Activated CD4-positive, alpha-beta T cell treated with anti-CD3 and anti-CD28 coated beads for 1 hour (primary cell): ENCODE measurements at places on chromosomes 3 and 15.

GRCh38 chr3:48404440-48405342, 25.2 kb downstream of the PLXNB1 start:
- DNase-seq = peak; percentile 3

DNA sequence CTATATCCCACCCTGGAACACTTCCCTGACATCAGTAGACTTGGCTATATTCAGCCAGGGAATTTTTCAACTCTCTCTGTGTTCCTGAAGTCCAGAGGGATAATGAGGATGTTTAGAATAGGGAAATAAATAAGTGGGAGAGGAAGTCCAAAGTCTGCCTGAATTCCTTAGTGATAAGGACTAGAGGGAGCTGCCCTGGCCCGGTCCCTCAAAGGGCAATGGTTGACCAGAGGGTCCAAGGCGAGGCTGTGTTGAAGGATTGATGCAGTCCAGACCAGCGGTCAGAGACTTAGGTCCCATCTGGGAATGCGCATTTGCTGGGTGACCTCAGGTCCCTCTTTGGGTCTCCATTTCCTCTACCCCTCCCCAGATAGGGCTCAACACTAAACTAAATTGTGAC, 7.9 kb downstream of the VIPR1 start:
- DNase-seq = no peak

- DNase-seq = no peak
Measured at GRCh38 chr3:121649645-121650044, 11.1 kb downstream of the HCLS1 start.

- no peak for DNase-seq
Measured at GRCh38 chr3:47003056-47003410, 23.6 kb downstream of the NBEAL2 start.

- DNase-seq = no peak
Measured at GRCh38 chr15:38876211-38876610, 311.6 kb upstream of the RASGRP1 start.

GRCh38 chr3:104385421-104385820, 981.3 kb upstream of the ALCAM start:
- no peak for DNase-seq

DNA sequence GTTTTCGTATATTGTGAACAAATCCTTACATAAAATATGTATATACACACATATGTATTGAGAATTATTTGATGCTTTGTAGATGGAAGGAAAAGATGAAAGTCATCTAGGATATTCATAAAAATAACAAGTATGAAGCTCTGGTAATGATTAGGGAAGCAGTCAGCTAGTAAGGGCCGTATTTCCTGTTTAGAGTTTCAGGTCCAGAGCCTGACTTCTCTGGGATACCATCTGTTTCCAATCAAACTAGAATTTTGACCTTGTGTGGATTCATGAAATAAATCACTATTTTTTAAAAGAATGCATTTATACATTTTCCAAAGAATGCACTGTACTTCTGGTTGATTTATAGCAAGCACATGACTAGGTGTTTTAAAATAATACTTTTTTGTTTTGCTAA, 156.1 kb upstream of the CGNL1 start:
- no peak for DNase-seq

- DNase-seq = no peak
Measured at GRCh38 chr3:140470962-140471361, 206.9 kb upstream of the TRIM42 start.

GRCh38 chr3:171262431-171262830, 197.8 kb downstream of the TNIK start:
- DNase-seq = no peak

- DNase-seq = no peak
Measured at GRCh38 chr3:29181149-29181780, 99.6 kb upstream of the RBMS3 start.

DNA sequence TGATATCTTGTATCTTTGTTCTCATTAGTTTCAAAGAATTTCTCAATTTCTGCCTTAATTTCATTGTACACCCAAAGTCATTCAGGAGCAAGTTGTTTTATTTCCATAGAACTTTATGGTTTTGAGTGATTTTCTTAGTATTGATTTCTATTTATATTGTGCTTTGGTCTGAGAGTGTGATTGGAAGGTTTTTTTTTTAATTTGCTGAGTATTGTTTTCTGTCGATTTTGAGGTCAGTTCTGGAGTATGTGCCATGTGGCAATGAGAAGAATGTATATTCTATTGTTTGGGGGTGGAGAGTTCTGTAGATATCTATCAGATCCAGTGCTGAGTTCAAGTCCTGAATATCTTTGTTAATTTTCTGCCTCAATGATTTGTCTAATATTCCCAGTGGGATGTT, 138.4 kb downstream of the MOBP start:
- DNase-seq = no peak

DNA sequence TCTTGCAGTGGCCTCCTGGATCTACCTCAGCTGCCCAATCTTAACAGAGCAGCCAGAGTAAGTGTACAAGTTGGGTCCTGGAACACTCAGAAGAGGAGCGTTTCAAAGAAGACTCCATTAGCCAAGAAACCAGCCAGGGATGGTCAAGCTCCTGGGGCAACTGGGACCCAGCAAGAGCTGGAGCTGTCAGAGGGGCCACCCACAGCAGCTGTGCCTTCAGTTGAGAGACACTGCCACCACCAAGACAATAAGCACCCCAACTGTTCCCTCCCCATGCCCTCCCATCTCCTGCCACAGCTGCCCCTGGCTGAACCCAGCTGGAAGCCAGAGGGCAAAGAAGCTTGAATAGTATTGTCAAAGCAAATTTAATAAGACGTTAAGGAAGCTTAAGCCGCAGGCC, 110.6 kb upstream of the TLE3 start:
- DNase-seq = no peak

GRCh38 chr15:92346063-92346462, 47.6 kb upstream of the ST8SIA2 start:
- no peak for DNase-seq

DNA sequence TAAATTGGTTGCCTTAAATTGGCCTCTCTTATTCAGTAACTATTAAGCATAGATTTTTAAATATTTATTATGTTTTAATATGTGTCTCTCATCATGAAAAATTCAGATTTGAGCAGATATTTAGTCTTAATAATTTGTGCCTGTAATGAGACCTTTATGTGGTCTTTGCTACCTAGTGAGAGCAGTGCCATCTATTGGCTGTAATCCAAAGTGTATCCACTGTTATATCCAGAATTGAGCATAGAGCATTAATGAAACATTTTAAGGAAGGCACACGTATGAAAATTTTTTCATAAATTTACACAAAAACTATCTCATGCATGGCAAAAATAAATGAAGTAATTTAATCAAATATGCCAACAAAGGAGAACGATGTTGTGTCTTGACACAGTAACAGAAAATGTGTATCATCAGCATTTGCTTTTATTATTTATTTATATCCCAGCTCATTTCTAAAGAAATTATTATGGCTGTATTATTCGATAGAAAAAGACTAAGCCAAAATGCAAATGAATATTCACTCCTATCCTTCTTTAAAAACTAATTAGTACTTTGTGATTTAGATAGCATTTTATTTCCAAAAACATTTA, 203.5 kb downstream of the RSRC1 start:
- DNase-seq = no peak

DNA sequence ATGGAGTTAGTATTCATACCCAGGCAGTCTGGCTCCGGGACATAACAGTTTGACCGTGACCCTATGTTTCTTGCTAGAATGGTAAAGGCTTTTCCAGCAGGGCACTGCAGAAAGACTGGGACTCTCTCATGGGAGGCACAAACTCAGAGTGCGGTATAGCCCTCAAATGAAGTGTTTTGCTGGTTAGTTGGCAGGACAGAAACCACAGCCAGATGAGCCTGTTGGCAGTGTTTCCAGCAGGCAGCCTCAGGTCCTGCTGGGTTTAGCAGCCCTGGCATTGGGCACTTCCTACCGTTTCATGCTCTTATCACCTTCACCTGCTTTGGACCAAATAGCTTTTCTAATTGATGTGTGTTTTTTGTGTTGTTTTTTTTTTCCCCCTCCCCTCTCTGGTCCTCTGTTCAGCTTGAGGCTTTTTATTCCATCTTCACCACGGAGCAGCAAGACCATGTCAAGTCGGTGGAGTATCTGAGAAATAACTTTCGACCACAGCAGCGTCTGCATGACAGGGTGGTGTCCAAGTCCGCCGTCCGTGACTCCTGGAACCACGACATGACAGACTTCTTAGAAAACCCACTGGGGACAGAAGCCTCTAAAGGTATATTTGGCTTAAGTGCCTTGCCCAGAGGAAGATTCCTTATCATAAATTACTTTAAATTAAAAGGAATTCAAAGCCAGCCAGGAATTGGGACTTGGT, 205.6 kb downstream of the FEZF2 start:
- no peak for DNase-seq

DNA sequence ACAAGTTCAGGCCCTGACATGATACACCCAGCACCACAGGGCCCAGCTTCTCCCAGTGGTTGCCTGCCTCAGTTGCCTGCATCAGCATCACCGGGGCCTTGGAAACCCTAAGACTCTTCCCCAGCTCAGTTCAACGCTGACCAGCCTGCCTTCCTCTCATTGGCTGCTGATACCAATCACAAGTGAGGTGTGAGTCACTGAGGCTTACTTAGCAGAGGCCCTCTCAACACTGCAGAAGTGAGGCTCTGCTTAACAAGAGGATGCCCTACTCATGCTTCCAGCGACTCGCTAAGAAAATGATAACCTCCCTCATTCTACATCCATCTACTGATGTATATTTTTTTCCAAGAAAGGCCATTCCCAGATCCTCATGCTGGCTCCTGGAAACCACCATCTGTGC, 151.9 kb downstream of the ADAMTS17 start:
- no peak for DNase-seq

- DNase-seq = no peak
Measured at GRCh38 chr3:37295925-37296324, 121.5 kb upstream of the LRRFIP2 start.

GRCh38 chr15:71789616-71790015, 20.7 kb upstream of the NR2E3 start:
- DNase-seq = no peak
